ENCODE measurements at places on chromosomes 1 and 21.

DNA sequence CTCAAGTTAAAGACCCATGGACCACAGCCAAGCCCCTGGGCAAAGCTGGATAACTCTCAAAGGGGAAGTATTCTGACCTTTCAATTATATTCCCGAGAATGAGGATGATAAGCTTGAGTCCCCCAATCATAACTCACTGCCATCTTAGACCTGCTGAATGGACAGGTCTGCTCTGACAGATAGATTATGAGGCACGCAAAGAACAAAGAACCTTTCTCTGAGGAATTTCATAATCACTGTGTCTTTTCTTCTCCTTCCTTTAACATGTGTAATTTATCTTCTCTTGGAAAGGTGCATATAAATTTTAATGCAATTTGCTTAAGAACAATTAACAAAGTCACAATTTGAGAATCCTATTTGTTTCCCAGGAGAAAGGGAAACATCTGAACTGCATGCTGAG is 22.0 kb downstream of the PIGM start:
- no peak for DNase-seq

DNA sequence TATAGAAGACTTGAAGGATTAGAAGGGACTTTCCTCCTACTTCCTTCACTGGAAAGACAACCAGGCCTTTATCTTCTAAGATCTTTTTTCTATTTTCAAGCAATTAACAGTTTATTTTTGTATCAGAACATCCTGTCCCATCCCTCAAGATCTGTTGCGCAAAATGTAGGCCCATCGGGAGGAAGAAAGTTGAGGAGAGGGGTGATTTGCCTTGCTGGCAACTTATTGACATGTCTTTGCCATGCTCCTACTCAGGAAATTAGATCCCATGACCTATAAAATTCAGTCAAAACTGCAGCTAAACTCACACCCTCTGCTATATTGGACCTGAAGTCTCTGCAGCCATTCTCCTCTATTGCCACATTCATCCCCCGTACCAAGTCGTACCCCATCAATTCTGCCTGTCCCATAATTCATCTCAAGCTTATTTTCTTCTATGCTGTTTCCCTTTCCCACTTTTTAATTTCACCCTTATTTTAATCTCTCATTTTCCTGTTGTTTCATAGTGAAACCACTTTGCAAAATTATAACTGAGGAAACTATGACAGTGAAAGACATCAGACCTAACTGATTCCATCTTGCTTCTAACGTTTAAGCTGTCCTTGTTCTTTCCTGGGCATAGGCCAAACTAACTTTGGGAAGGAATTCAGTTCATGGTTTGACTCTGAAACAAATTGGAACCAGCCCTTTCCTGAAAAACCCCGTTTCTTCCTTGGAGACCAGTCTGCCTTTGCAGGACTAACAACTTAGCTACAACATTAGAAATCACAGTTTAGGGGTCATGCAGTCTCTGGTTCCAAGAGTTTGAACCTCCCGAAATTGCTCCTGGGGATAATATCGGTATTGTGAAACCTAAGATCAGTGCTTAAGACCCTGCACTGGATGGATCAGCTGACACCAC is 195.7 kb upstream of the PTBP2 start:
- DNase-seq, result no peak

GRCh38 chr1:227465256-227465655 is 98.1 kb upstream of the ZNF678 start:
- no peak for DNase-seq

GRCh38 chr21:20538039-20538658 is 460.1 kb upstream of the NCAM2 start:
- DNase-seq, result no peak

- DNase-seq, result no peak
These were observed 77.6 kb upstream of the FMN2 start for GRCh38 chr1:240014051-240014450.

GRCh38 chr1:97202481-97203380 is 481.1 kb downstream of the PTBP2 start:
- no peak for DNase-seq

- DNase-seq, result no peak
These were observed 954.5 kb downstream of the ADGRL2 start for GRCh38 chr1:82755191-82755590.

GRCh38 chr1:58592522-58593134 is 15.6 kb upstream of the TACSTD2 start:
- peak; percentile 89 for DNase-seq

DNA sequence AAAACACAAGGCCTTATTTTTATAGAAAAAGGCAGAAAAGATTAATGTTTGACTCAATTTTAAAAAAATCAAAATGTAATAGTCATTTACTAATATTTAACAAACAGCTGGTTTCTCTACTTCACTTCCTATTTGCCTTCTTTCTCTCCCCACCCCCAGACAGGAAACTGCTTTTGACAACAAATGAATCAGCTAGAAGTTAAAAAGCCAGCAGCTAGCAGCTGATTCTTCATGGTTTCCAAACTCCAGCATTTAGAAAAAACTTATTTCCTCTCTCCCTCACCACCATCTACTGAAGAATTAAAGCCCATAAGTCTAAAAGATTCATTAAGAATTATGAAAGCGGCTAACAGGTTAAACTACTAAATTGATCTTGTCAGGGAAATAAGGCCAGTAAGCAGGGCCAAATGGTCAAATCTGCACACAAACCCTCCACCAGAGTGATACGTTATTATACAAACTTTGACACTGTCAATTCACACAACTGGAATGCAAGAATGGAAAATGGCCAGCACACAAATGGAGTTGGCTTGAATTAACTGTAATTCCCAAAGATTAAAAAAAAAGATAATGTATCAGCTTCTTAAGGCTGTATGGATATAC is 4.0 kb downstream of the WDR26 start:
- DNase-seq, result no peak

GRCh38 chr21:36265431-36265830 is 54.6 kb upstream of the MORC3 start:
- DNase-seq, result no peak

DNA sequence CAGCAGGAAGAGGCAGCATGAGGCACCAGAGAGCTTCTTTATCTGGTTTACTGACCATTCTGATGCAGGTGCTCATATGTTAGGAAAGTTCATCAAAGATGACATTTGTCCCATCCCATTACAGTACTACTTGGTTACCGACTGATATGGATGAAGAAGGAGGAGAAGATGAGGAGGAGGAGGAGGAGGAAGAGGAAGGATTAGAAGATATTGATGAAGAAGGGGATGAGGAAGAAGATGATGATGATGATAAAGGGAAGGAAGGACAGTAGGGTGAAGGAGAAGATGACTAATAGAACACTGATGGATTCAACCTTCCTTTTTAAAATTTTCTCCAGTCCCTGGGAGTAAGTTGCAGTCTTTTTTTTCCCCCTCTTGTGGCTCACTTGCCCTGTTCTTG is 45.1 kb downstream of the ABL2 start:
- no peak for DNase-seq

GRCh38 chr1:198088360-198089071 is 68.3 kb upstream of the NEK7 start:
- DNase-seq, result peak; percentile 25

- DNase-seq, result no peak
These were observed 184.9 kb downstream of the DYRK1A start for GRCh38 chr21:37551331-37551992.

DNA sequence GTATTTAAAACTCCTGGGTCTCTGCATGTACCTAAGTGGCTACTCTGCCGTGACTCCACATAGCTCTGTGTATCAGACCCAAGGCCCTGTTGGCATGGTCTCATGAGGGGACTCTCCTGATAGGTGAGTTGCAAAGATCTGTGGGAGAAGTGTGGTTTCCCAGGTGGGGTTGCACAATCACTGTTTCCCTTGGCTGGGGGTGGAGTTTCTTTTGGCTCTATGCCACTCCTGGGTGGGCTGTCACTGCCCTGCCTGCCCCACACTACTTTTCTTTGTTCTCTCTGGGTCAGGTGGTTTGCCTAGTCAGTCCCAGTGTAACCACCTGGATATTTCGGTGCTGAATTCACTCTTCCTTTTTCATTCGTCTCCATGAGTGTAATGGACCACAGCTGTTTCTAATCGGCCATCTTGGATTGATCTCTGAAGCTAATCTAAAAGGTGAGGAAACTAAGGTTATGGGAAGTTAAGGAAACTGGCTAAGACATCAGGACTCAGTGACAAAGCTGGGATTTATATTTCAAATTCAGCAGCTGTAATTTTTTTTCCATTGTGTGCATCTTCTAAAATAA is 97.1 kb upstream of the CACYBP start:
- DNase-seq, result no peak

DNA sequence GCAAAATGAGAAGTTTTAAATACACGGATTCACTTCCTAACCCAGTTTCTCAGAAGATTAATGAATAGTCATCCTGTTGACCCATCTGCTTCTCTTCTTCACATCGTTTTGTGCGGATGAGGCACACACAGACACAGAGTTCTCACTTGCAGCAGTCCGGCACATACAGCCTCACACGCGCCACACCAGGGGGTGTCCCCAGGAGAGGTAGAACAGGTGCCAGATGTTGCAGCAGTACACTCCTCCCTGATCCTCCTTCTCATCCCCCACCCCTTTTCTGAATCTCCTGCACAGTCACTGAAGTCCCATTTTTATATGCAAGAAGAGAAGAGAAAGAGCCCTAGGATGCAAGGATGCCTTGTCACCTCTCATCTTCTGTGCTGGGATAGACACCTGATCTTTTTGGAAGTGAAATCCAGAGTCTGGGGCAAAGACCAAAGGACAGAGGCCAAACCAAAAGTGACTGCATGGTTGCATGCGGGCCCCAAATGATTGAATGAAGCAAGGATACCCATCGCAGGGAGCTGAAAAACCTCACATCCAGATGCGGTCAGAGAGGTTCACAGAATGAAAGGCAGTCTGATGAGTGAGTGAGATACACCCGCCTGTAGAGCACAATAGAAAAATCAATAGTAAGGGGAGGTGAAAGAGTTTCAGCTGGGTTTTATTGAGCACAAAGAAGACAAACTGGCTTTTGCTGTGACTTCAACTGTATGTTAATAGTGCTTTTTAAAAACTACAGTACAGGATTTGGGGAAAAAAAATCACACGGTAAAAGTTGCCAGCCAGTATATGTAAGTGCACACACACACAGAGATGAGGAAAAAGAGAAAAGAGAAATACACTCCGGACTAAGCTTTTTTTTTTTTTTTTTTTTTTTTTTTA is 28.9 kb downstream of the PBX1 start:
- DNase-seq, result no peak

GRCh38 chr1:180598333-180598974 is 33.4 kb upstream of the XPR1 start:
- DNase-seq, result no peak

- DNase-seq, result no peak
These were observed 334.4 kb downstream of the SRGAP2C start for GRCh38 chr1:121519042-121519755.

GRCh38 chr1:97332716-97333115 is 588.1 kb downstream of the DPYD start:
- no peak for DNase-seq

- peak; percentile 25 for DNase-seq
These were observed 4.9 kb upstream of the NPL start for GRCh38 chr1:182784556-182785171.

- DNase-seq, result no peak
These were observed 510.3 kb upstream of the TMPRSS15 start for GRCh38 chr21:18913914-18914313.

DNA sequence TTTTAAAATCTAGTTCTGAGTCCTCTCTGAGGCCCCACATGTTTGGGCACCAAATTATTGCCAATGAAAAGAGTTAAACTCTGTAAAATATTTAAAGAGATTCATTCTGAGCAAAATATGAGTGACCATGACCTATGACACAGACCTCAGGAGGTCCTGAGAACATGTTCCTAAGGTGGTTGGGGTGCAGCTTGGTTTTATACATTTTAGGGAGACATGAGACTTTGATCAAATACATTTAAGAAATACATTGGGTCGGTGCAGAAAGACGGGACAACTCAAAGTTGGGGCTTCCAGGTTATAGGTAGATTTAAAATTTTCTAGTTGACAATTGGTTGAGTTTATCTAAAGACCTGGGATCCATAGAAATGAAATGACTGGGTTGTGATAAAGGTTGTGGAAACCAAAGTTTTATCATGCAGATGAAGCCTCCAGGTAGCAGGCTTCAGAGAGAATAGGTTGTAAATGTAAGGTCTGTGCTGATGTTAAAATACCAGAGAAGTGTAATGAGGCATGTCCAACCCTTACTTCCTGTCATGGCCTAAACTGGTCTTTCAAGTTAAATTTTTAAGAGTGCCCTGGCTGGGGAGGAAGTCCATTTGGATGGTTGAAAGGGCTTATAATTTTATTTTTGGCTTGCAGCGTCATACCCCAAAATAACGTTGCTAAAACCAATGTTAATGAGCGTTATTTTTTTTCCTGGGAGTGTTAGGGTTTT is 274.9 kb downstream of the NUF2 start:
- no peak for DNase-seq

DNA sequence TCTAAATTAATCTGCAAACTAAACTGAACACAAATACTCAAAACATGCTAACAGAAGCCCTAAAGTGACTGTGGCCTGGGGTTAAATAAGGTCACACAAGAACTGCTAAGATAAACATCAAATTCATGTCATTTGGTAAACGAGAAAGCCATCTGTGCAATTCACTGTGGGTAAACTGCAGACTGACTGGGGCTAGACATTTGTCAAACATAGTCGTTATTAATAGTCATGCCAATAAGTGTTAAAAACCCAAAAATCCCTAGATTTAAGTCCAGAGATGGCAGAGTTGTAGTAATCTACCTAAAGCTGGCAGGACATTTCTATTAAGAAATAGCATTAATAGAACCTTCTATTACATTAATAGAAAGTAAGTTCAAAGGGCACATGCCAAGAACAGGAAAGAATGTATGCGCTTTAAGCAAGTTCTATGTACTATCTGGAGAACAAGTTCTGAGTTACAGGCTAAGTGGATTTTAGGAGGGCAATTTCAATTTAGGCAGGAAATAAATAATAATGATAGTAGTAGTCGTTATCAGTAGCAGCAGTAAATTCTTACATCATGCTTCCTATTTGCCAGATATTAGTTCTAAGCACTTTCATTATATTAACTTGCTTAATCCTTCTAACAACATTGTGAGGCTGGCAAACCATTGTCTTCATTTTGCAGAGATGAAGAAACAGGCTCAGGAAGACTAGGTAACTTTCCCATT is 8.6 kb downstream of the EDEM3 start:
- DNase-seq, result no peak

DNA sequence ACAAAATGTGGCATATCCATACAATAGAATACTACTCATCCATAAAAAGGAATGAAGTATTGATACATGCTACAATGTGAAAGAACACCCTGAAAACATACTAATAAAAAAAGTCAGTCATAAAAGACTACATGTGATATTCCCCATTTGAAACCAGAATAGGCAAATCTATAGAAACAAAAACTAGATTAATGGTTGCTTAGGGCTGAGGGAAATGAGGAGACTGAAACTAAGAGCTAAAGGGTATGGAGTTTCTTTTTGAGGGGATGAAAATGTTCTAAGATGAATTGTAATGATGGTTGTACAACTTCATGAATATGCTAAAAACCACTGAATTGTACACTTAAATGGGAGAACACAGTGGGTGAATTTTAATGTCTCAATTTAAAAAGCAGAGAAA is 50.9 kb downstream of the ACBD6 start:
- DNase-seq, result no peak

GRCh38 chr1:247330548-247331171 is 1.0 kb downstream of the ZNF496 start:
- no peak for DNase-seq

GRCh38 chr1:70528590-70529333 is 117.7 kb downstream of the CTH start:
- no peak for DNase-seq
